ENCODE measurements at places on chromosomes 16 and 17.

DNA sequence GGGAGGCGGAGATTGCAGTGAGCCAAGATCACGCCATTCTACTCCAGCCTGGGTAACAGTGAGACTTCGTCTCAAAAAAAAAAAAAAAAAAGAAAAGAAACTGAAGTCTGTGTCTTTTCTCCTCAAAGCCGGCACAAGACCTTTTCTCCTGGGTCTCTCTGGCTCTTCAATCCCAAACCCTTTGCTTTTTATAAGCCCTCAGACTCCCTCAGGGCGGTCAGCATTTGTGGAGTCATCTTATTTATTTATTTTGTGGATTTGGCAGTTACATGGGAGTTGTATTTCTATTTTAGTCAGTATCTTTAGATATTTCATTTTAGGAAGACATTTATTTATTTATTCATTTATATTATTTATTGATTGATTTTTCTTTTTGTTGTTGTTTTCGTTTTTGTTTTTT lies 57.7 kb upstream of the MAP3K14 start:
- DNase-seq = no peak

- no peak for DNase-seq
Observed at GRCh38 chr16:87363771-87364455, 19.7 kb downstream of the FBXO31 start.

- DNase-seq = peak; percentile 78
Observed at GRCh38 chr17:63600569-63601438, at the start of gene TACO1. Gene TACO1 (plus strand): TSS chr17:63600895. CDS start chr17:63601084, 189 bp downstream.

GRCh38 chr16:69241926-69242325 lies 55.0 kb downstream of the SNTB2 start:
- no peak for DNase-seq

DNA sequence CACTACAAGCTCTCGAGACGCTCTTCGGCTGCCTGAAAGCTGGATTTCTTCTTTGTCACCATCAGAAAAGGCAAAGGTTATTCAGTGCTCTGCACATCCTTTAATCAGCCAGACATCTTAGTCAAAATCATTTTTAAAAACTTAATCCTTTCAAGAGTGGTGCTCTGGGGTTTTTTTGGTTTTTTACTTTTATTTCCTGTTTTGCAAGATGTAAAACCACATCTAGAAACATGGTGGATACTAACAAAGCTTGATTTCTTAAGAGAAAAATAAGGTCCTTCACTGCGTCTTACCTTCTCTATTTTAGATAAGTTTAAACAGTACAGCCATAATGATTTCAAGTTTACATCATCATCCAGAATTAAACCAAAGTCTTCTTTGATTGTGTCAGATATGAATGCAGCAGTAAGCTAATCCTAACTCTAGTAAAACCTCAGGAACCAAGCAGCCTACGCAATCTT lies 6.3 kb downstream of the ANKRD11 start:
- no peak for DNase-seq

DNA sequence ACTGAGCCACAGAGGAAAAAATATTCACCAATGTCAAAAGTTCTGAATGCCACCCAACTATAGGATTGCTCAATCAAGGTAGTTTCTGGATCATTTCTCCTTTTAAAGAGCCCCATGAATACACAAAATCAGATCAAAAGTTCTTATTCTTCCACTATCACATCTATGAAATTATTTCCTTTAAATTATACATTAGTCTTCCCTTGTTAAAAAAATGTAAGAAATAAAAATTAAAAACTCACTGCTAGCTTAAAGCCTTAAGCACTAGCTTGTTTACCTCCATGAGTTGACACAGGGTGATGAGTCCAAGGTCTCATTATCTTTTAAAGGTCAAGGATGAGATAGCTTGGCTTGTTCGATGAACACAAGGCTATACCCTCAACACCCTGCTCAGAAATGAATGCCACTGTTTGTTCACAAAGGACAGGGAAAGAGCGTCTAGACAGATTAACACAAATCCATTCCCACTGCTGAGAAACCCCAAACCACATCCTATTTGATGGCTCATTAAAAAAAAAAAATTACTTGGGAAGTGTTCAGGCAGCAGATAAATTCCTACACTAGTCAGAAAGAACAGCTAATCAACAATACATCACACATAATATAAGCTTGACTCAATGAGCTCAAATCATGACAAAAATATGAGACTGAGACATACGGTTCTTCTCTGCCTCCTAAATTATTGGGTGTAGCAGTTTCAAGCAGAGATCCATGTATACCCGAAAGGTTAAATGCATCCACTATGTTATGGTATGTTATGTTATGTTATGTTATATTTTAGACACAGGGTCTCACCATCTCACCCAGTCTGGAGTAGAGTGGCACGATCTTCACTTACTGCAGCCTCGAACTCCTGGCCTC lies 118.9 kb downstream of the PARN start:
- no peak for DNase-seq

- DNase-seq = no peak
Observed at GRCh38 chr17:82050761-82051641, 610 bp downstream of the RFNG start.

DNA sequence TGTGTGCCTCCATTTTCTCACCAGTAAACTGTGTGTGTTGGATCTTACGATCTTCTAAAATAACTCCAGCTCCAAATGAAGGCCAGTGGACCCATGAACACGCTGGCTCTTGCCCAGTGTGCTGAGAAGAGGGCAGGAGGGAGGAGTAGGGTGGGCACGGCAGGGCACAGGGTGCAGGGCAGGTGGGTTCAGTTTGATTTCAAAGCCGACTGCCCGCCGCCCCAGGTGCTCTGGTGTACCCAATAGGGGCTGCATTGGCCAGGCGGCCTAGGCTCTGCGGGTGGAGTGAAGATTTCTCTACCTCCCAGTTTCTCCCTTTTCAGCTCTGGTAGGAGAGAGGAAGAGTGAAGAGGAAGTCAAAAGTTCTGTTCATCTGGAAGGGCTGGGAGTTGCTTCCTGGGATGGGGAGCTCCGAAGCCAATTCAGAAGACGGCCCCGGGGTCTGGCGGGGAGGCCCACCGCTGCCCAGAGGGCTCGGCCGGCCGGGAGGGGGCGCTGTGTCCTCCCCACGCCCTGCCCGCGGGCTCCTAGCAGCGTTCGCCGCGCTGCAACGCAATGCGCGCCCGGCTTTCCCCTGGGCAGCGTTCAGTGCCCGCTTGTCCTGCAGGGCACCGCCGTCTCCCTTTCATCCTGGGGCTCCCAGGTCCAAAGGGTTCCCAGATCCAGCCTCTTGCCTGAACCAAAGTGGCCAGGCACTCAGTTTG lies 1.1 kb upstream of the CRHR1 start:
- DNase-seq = peak; percentile 29

DNA sequence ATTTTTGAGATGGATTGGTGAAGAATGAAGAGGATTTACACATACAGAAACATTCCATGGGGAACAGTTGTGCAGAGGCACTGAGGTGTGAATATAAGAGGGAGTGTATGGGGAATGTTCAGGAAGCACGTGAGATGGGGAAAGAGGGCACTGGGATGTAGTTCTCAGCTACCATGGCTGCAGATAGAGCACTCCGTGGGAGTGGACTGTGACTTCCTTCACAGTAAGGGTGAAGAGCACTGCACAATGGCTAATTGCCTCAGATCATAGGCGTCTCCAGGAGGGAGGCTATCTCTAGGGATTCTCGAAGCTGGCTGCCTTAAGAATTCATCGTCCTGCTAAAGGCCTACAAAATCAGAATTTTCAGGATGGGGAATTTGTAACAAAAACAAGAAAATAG lies 7.0 kb downstream of the YPEL2 start:
- no peak for DNase-seq

- DNase-seq = no peak
Observed at GRCh38 chr16:85027958-85028684, 526 bp downstream of the KIAA0513 start.

DNA sequence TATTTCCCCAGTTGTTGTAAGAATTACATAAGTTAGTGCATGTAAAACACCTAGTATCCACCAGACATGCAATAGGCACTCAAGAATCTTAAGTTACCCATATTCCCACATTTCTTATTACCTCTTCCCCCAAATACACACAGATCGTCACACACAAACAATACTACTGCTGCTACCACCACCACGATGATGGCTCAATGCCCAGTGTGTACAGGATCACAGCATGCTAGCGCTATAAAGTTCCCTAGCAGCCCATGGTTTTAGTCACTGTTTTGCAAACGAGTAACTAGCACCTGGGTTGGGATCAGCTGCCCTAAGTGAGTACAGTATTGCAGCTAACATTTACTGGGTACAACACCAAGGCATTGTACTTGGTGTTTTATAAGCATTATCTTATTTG lies 411.7 kb downstream of the UTP18 start:
- DNase-seq = no peak

GRCh38 chr17:82536512-82537201 lies 17.1 kb downstream of the FOXK2 start:
- DNase-seq = no peak

- no peak for DNase-seq
Observed at GRCh38 chr16:75121949-75122568, 5.5 kb upstream of the LDHD start.

DNA sequence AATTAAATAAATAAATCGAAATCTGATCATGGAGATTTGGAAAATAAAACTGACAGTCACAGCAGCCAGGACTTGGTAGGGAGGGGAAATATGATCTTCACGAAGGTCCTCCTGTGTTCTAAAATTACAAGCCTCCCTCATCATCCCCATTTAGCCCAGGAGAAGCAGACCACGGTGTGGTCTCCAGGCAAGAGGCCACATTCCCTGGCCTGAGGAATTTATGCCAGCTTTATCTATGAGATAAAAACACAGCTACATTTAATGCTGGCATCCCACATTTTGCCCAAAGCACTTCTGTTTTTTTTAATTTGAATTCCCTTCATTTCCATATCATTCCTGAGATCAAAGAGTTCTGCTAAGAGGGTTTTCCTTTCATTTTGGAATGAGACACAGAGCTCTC lies 43.2 kb downstream of the ABCC12 start:
- DNase-seq = no peak

- no peak for DNase-seq
Observed at GRCh38 chr17:68296217-68297191, 5.2 kb downstream of the ARSG start.

DNA sequence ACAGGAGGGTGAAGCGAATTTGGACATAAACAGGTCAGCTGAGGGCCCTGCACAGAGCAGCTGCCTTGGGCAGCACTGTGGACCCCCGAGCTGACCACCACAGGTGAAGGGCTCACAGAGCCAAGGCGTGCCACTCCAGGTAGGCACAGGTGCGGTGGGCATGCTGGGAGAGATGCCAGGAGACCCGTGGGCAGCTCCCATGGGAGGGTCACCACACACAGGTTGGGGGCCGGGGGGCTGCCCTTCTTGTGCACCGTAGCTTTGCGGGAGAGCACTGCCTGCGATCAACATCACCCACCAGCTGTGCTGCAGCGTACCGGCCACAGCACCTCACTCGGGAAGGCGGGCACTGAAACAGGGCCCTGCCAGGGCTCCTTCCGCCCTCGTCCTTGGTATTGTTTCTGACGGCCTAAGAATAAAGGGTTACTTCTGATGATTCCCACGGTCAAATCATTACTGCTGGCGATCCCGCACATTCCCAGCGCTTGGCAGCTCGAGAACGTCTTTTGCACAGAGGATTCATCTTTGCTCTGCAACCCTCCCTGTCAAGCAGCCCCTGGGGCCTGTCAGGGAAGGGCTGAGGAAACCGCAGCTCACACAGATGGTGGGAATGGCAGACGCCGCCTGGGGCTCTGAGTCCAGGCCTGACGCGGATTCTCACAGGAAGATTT lies 181.7 kb downstream of the BANP start:
- no peak for DNase-seq

GRCh38 chr17:8029121-8029520 lies 9.7 kb upstream of the ALOX15B start:
- DNase-seq = no peak

- DNase-seq = no peak
Observed at GRCh38 chr17:52376137-52376536, 217.6 kb upstream of the CA10 start.

DNA sequence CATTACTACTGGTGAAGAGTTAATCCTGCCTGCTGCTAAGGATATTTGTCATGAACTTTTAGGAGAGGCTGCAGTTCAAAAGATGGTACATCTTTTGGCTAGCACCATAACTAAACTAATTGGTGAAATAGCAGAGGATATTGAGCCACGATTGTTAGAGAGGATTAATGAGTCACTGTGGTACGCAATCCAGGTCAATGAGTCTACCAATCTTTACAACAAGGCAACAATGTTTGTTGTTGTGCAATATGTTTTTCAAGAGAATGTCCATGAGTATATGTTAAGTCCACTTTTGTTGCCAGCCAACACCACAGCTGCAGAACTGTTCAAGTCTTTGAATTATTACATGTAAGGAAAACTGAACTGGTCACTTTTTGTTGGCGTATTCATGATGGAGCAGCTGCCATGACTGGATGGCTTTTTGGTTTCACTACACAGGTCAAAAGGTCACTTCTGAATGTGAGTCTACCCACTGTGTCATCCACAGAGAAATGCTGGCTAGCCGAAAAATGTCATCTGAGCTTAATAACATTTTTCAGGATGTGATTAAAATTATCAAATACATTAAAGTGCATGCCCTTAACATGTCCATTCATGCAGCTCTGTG lies 402.6 kb upstream of the KIF2B start:
- no peak for DNase-seq

GRCh38 chr16:4681471-4682083 lies 11.8 kb upstream of the NUDT16L1 start:
- DNase-seq = no peak

GRCh38 chr17:67400193-67400592 lies 23.1 kb downstream of the PITPNC1 start:
- DNase-seq = no peak

GRCh38 chr17:18949566-18949965 lies 2.4 kb upstream of the SLC5A10 start:
- no peak for DNase-seq

- no peak for DNase-seq
Observed at GRCh38 chr17:5922476-5922875, 147.7 kb upstream of the WSCD1 start.

DNA sequence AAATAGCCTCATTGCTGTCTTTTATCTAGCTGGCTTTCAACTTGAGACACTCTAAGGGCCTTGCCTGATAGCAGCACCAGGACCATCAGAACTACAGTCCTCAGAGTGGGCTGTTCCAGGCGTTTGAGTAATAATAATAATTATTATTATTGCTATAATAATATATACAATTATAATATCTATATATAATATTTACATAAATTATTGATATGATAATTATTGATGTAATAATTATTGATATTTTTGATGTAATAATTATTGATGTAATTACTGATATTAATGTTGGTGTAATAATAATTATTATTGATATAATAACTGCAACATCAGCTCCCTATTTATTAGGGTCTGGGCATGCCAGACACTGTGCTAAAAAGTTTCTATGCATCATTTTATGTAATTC lies 25.6 kb upstream of the CRHR1 start:
- DNase-seq = no peak

DNA sequence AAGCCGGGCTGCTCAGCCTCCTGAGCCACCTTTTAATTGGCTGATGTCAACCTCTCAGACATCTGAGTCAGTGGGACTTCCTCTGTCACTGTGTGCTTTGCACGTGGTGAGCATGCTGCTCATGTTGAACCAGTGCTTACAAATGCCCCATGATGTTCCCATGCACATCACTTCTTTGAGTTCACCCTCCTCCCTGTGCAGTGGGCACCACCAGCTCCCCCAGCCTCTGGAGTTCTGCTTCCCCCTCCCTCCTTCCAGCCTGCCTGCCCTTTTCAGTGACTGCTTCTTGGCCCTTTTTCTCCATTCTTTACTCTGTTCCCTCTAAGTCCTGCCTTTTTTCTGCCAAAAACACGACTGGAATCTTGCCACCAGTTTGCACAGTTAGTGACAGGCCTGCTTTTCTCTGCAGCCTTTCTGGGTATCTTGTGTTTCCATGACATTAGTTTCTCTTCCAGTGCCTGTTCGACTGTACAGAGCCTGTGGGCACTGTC lies 41.6 kb downstream of the USP10 start:
- no peak for DNase-seq
